ENCODE measurements at places on chromosomes 16 and 17.

GRCh38 chr17:33603789-33604188 is 310.7 kb upstream of the ASIC2 start:
- no peak for DNase-seq

GRCh38 chr17:50105811-50106210 is 10.7 kb downstream of the PDK2 start:
- DNase-seq: no peak

- DNase-seq: no peak
These were observed 17.5 kb downstream of the TRIM25 start for GRCh38 chr17:56896217-56896967.

DNA sequence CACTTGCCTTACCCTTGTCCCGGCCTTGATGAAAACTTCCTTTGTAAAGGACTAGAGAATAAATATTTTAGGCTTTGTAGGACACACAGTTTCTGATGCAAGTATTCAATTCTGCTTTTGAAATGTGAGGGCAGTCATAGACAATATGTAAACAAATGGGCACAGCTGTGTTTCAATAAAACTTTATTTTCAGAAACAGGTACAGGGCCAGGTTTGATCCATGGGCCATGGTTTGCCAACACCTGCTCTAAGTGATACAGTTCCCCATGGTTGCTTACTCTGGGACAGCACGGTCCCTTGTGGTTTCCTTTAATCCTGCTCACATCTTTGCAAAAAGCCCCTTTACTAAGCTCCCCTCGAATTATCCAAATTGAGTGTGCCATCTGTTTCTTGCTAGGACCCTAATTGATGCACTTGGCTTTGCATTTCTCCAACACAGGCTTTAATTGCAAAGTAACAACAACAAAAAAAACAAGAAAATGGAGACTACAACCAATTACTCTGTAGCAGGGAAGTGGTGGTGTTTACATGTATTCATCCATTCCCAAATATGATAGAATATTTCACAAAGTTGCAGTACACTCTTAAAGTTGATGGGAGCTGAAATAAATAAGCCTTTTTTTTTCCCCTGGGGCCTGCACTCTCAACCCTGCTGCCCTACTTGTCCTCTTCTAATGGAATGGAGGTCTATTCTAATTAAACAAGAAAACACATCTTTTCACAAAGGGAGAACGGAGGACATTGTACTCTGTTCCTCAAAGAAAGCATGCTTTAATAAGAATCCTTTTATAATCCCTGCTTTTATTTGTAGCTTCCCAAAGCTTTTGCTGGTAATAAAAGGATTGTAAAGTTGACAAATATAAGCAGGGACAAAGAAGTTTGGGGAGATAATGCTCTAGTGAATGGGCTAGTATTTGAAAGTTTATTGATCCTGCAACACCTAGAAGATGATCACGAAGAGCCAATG is 37.7 kb upstream of the TOX3 start:
- DNase-seq: no peak

GRCh38 chr16:27202923-27203506 is 311 bp upstream of the KDM8 start:
- no peak for DNase-seq

- no peak for DNase-seq
These were observed 1.7 kb upstream of the MPO start for GRCh38 chr17:58282442-58282841.

- DNase-seq: no peak
These were observed 6.9 kb upstream of the EFTUD2 start for GRCh38 chr17:44906010-44906646.

DNA sequence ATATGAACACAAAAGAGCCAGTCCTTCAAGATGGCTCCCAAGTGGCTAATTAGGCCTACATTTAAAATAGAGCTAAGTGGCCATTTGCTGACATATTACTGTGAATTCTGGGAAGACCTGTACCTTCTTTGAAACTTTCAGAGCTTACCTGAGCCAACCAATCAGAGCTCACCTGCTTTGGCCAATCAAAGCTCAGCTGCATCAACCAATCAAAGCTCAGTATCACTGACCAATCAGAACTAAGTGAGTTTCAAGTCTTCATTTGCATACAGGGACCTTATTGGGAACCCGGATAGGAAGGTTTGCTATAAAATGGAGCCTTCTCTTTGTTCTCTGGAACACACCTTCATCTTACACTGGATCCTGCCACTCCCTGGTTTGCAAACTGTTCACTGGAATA is 63.7 kb downstream of the FOXL1 start:
- no peak for DNase-seq

DNA sequence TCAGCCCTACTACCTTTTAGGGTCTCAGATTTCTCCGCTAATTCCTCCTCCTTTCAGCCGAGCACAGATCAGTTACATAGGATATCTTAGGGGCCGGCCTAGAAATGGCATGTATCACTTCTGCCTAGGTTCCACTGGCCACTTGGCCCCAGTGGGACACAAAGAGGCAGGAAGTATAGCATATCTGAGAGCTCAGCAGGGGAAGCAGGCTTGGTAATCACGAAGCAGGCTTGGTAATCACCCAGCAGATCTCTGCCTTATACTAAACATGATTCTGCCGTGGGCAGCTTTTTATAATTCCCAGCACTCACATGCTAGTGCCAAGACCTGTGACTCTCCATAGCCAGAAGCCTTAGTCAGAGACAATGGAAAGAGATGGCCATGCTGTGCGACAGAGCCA is 59.6 kb upstream of the CACNG5 start:
- no peak for DNase-seq

GRCh38 chr16:1667271-1667670 is 10.8 kb upstream of the JPT2 start:
- DNase-seq: no peak

DNA sequence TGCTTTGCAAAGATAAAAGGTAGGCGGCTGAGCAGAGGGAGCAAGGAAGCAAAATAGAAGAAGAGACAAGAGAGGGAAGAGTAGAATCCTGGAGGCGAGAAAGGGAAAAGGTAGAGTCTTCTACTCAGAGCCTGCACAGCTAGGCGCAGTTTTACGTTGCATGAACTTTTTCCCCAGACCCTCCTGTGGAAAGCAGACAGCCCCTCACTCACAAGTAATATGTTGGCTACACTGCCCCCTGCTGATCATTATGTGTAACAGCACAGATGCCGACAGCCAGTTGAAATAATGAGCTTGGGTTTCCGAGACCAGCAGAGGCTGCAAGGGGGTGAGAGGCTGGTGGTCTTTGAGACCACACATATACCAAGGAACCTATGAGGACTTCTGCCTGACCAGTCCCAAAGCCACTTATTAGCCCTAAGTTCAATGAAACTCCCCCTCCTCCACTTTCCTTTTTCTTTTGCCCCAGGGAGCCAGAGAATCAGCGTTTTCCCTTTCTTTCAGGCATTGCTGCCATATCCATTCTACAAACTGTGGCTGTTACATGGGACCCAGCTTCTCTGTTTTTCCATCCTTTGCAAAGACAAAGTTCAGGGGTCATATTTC is 22.5 kb upstream of the CMTR2 start:
- DNase-seq: no peak

GRCh38 chr16:82730901-82731300 is 104.1 kb downstream of the CDH13 start:
- no peak for DNase-seq

GRCh38 chr17:14886200-14886739 is 378.9 kb downstream of the PMP22 start:
- no peak for DNase-seq

DNA sequence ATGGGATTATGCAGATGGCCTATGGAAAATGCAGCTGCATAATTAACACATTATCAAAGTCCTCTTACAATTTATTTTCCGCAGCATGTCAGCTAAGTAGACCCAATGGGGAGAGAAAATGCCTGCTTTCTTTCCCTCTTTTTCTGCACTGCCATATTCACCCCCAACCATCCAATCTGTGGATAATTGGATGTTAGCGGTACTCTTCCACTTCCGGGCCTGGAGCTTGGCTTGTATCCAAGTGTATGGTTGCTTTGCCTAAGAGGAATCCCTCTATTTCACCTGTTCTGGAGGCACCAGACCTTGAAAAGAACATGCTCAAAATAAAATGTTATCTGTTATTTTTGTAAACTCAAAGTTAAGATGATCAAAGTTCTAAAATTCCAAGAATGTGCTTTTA is 41.1 kb upstream of the CACNG3 start:
- DNase-seq: no peak

- DNase-seq: no peak
These were observed 121.7 kb downstream of the ABCC6 start for GRCh38 chr16:16101585-16101984.

DNA sequence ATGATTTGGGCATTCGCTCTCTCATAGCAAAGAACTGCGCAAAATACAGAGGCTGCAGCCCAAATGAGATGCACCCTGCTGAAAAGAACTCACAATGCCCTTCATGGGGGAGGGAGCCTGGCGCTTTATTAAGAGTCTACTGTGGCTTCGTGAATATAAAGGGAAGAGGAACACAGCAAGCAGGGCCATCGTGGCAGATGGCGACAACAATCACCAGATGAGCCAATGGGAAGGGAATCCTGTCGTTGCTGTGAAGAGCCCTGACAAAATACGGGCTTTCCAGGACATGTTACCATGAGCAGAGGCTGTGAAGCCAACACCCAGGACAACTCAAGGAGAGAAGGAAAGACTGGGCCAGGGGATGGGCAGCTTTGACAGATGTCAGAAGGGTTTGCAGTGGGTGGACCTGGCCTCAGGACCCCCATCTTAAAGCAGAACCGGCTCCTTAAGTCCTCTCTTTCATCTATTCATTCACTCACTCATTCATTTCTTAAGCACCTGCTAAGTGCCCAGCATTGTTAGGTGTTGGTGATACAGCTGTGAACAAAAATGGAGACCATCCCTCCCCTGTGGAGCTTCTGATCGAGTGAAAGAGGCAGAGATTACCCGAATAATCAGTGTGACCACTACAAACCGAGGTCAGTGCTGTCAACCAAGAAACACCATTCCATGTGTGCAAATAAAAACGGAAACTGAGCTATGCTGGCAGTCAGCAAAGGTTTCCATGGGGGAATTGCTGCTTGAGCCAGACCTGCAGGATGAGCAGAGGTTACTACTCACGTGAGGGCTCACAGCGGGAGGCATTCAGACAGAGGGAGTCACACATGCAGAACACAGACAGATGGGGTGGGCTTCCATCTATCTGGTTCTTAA is 125.8 kb downstream of the DYNLRB2 start:
- DNase-seq: no peak

GRCh38 chr17:15456496-15456895 is 10.9 kb downstream of the CDRT4 start:
- no peak for DNase-seq

GRCh38 chr17:75487351-75488070 is 27.8 kb downstream of the CASKIN2 start:
- peak; percentile 28 for DNase-seq

DNA sequence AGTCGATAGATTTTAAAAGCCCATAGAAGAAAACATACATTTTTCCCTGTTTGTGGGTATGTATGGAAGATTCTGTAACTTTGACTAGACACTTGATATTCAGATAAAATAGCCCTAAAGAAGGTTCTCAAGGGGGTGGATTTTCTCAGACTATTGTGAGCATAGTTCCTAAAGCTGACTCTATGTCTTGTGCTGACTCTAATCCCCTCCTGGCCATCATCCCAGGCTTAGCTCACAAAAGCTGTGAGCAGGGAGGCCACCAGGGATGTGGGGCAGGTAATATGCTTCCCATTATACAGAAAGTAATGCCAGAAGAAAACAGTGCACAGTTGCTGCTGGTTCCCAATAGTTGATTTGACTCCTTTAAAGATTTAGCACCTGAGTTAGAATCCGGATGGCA is 32.0 kb downstream of the CDH13 start:
- DNase-seq: no peak

DNA sequence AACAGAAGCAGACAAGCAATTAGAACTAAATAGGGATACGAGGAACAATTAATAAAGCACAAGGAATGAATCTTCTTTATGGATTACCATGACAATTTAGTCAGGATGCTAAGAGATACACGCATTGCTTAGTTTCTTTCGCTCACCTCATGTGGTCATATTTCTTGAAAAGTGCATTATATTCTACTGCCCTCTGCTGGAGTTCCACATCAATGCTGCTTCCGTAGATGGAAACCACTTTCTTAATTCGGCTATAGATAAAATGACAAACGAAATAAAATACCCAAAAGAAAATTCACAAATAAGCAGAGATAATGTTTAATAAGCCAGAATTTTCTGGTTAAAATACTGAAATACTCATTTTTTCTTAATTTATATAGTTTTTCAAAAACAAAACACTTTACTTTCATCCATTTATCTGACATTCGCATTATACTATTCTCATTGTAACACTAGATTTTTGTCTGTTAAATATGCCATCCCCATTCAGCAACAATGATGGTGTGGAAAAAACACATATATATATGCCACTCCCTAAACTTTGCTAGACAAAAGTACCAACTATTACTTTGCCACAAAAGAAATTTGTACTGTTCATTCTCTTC is 22.0 kb upstream of the PHLPP2 start:
- no peak for DNase-seq

DNA sequence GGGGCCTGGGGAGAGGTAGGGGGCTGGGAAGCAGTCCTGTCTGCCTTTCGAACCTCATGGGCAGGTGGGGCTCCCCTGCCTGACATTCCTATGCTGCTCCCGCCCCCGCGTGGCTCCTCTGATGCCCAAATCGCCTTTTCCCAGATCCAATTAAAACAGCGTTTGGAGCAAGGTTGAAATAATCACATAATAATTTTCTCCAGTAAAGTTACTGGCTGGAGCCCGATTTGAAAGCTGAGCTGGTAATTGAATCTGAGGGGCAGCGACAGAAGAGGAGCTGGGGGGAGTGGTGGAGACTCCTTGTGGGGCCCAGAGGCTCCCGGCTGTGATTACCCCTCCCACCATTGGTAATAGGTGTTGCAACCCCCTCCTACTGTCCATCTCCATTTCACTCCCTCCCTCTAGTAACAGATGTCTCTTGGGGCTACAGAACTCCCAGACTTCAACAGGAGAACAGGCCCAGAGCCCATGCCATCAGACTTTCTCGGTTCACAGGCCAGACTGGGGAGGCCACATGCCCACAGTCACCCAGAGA is 38.9 kb upstream of the C1QL1 start:
- DNase-seq: no peak

GRCh38 chr17:80132906-80133625 is 13.9 kb downstream of the EIF4A3 start:
- no peak for DNase-seq

GRCh38 chr16:30006659-30007377 is 4.0 kb downstream of the DOC2A start:
- DNase-seq: no peak

- no peak for DNase-seq
These were observed 292.6 kb upstream of the CDH11 start for GRCh38 chr16:65414284-65414984.
